ENCODE measurements at places on chromosomes 5 and 9.
A peak's percentile ranks its signal among the peaks of the same experiment; 100 is the strongest.

- DNase-seq, result no peak
Observed at GRCh38 chr5:93789173-93790067, 48.0 kb upstream of the POU5F2 start.

DNA sequence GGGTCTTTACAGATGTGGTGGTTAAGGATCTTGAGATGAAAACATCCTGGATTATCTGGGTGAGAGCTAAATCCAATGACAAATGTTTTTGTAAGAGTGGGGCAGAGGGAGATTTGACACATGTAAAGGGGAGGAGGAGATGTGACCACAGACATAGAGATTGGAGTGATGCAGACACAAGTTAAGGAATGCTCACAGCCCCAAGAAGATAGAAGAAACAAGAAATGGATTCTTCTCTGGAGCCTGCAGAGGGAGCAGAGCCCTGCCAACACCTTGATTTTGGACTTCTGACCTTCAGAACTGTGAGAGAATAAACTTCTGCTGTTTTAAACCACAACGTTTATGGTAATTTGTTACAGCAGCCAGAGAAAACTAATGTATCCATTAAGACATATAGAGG, 21.7 kb downstream of the ITGA2 start:
- DNase-seq, result no peak

GRCh38 chr5:91006713-91007112, 376.4 kb downstream of the ARRDC3 start:
- no peak for DNase-seq

- DNase-seq, result no peak
Observed at GRCh38 chr5:314676-315487, 6.6 kb upstream of the AHRR start.

DNA sequence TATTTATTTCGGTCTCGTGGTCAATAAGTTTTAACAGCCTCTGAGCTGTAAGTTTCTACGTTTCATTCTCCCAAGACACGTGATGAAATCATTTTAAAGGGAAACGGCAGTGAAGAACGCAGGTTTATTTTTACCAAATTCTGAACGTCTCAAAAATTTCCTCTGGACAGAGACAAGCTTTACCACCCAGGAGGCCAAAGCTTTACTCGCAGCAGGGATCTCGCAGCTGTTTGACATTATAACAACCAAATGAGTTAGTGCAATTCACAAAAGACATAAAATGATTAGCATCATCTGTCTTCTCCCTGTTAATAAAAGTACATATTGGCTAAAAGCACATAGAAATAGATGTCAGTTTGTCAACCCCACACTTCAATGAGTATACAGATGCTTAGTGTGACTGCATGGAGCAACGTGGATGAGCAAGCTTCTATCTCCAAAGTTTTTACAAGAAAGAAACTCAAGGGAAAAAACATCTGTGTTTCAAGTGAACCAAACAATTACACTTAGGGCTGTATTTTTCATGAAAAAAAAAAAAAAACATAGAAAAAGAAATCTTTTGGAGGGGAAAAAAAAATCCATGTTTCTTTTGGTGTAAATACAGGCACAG, 2.5 kb downstream of the SEMA5A start:
- DNase-seq, result no peak

GRCh38 chr5:34410411-34411139, 245.6 kb upstream of the RAI14 start:
- no peak for DNase-seq

GRCh38 chr5:5189051-5189430, 48.9 kb downstream of the ADAMTS16 start:
- DNase-seq, result no peak

DNA sequence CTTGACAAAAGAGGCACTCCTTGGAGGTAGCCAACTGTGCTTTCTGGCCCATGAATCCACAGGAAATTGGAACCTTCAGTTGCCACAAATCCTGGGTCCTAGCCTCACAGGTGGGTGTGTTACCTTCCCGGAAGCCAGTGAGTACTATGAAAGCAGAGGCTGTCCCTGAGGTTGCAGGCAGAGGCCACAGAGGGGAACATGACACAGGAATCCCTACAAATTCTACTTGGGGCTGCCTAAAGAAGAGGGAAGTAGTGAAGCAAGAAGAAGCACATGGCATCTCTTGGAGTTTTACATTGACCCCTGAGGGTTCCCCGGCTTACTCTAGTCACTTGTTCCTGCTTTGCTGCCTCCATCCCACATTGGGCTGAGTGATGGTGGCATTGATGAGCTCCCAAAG, 2.6 kb downstream of the SLC22A5 start:
- DNase-seq, result no peak

DNA sequence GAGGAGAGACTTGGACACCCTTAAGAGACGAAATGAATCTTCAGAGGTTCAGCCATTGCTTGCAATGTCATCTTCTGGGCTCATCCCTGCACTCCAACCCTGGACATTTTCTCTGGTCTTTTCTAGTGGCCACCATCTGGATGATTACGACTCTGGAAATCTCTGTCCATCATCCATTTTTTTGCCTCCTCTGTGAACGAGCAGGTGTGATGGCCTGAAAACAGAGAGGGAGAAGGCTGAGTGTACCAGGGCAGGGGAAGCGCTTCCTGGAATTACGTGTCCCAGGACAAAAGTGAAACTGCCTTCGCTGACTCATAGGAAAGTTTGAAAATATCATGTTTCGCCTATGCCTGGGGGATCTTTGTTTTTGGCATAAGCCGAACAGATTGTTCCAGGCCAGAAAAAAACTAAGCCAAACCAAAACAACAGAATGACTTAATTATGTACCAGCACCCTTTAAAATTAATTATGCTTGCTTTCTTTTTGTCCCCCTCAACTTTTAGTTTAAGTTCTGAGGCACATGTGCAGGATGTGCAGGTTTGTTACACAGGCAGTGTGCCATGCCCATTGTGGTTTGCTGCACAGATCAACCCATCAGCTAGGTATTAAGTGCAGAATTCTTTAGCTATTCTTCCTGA, 31.9 kb downstream of the ANKRD33B start:
- peak; percentile 46 for DNase-seq

GRCh38 chr9:34408173-34408572, 31.5 kb upstream of the MYORG start:
- no peak for DNase-seq

DNA sequence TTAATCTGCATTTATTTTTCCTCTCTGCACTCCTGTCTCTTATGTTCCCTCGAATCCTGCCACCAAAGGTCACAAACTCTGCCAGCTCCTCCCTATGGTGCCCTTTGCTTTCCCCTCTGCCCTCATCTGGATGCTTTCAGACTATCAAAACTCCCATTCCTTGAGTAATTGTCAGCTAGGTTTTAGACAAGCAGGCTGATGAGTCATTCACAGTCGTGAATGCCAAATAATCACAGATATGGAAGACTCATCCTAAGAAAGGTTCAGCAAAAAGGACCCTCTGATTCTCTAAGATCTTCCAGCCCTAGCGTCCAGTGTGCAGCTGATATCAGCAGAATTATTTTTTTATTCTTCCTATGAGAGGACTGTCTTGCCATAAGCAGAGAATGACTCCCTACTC, 104.5 kb upstream of the NUDT12 start:
- no peak for DNase-seq

GRCh38 chr5:54309691-54310432, 511 bp downstream of the ARL15 start:
- DNase-seq, result peak; percentile 18

GRCh38 chr5:55232985-55233928, at the start of gene CCNO:
TSS of gene CCNO (minus strand) at chr5:55233608. CDS start at chr5:55233523, 85 bp downstream.
- peak; percentile 58 for DNase-seq

GRCh38 chr5:1168796-1169195, 32.6 kb upstream of the SLC6A19 start:
- DNase-seq, result no peak

- DNase-seq, result no peak
Observed at GRCh38 chr5:148828511-148829247, 2.3 kb downstream of the ADRB2 start.

DNA sequence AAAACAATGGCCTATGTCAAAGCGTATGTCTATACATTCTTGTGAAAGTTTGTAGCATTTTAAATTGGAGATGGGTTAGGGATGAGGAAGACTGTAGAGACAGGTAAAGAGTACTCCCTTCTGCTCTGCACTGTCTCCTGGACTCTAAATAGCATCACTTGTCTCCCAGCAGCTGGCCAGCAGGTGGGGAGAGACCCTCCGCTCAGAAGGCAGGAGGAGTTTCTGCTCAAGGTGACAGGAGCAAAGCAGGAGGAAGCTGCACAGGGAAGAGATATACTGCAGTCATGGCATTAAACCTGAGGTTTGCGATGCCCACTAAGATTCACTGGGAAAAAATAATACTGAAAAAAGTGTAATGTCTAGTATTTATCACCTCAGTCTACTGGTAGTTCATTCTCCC, 10.7 kb upstream of the ASTN2 start:
- DNase-seq, result no peak

- DNase-seq, result no peak
Observed at GRCh38 chr5:172866378-172866777, 32.3 kb downstream of the ERGIC1 start.

DNA sequence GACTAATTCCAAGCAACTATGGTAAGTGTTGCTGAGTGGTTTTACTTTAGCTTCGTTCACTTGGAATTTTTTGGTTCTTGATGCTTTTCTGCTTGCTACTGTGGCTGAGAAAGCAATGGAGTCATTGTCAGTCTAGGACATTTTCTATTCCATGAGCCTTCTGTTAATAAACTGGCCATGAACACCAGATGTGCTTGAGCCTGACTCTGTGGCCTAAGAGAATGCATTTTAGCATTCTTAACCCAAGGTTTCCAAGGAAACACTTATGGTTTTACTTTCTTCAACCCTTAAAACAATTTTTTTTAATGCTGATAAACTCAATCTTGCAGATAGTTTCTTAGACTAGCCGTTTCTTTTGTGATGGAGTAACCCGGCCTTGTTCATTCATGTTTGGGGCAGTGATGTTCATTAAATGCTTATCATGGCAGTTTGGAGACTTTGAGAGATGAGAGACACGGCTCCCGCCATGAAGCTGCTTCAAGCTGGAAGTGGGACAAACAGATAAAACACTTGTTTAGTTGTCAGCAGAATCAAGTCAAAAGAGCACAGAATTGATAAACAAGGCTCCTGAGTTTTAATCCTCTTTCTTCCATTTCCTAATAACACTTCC, 42.4 kb downstream of the OSTF1 start:
- no peak for DNase-seq

DNA sequence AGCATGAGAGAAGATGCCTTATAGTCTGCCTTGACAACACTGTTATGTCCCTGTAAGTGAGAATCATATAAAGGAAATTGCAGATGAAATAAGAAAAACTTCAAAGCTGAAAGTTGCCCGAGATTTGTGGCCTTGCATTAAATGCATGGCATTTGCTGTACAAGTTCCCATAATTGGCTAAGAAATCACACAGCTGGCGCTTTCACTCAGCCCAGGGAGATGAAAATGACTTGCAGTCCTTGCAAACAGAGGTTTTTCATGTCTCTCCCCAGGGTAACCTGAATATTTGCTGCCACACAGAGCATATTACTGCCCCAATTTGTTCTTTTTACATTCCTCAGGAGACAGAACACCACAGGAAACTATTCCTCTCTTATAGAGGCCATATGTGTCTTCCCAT, 174.8 kb downstream of the FAM114A2 start:
- DNase-seq, result no peak

GRCh38 chr9:125831616-125832015, 84.4 kb downstream of the PBX3 start:
- no peak for DNase-seq

GRCh38 chr9:23412046-23412445, 414.0 kb downstream of the ELAVL2 start:
- DNase-seq, result no peak

GRCh38 chr5:7886849-7887475, 18.0 kb downstream of the MTRR start:
- DNase-seq, result peak; percentile 39

DNA sequence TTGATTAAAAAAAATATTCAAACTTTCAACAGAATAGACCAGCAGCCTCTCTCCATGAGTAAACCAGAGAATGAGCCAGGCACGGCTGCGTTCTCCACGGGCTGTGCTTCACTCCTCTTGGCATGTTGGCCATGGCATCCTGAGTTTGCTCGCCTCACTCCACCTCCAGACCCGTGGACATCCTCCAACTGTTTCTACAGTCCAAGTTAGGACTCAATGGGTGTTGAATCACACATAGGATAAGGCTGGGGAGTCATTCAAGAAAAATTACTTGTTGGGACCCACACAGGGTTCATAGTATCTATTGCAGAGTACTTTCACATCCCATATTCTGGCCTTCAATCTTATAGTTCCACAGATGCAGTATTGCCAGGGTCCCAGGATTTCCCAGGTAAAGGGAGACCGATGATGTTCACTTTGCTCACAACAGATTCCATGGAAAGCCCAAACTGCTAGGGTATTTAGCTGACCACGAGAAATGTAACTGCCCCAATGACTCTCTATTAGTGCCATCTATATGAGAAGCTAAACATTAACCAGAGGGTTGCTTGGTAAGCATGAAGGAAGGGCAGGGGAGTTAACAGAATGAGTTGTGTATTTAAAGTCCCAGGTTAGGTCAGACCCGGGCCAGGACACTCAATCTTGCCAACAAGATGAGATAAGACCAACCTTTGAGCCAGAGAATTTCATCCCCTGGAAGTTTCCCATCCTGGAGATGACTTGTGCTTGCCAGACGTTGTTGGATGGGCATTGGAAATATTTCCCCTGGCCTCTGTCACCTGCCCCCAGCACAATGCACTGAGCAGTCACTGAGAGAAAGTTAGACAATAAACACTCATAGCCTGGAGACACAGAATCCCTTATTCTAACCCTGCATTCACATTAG, 19.7 kb upstream of the GDA start:
- no peak for DNase-seq

GRCh38 chr5:180391276-180391675, 38.1 kb upstream of the GFPT2 start:
- DNase-seq, result no peak

DNA sequence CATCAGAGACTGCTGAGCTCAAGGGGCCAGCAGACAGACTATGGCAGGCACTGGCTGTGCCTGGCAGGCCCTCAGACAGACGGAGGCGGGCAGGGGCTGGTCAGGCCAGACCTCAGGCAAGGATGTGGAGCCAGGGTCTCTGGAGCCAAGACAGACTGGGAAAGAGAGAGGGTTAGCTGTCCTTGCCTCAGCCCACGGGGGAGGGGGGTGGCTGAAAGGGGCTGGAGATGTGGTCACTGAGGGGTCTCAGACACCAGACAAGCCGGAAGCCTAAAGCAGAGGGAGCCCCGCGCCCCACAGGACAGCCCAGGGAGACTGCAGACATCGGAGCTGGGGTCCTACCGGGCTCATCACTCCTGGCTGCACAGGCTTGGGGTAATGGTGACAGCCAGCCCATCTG, 141.2 kb upstream of the FOXD4L5 start:
- DNase-seq, result no peak

GRCh38 chr5:84693256-84693655, 308.6 kb upstream of the EDIL3 start:
- no peak for DNase-seq

DNA sequence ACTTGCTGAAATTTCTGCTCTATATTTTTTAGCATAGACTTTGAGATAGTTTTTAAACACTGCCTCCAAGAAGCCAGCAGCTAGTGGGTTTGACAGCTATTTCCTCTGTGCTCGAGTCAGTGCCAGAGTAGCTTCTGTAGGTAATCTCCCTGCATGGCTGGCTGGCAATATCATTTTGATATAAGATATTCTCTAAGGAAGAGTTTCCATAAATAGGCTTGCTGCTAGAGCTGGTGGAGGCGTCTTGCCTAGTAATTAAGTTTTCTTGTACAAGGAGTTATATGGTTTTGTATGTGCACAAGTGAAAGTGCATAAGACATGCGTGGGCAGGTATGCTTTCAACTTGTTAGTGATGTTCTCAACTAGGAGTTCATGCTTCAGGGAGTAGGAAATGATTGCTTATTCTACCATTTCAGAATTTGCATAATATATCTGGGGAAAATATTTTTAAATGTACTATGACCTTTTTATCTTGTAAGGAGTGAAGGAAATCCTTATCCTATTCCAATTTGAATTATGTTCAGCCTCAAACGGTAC, 74.1 kb upstream of the CCL21 start:
- DNase-seq, result no peak

Measured in CD4-positive, alpha-beta T cell treated with Interleukin-15 for 4 hours (primary cell).